ENCODE measurements at places on chromosomes 6 and 20. TPM values are rescaled to one million over a fixed set of nuclear protein-coding genes. Genes with fewer than 3 reads are reported as not detected.

Gene CRISP3
- not detected for total RNA-seq

Gene PPP1R10
- total RNA-seq, result 32.7 TPM

Gene IRF4
- total RNA-seq, result 0.34 TPM

Gene ENPP1
- total RNA-seq, result 1.9 TPM

Gene RIPPLY2
- total RNA-seq, result not detected

Gene C6orf132
- 1.9 TPM for total RNA-seq

Gene BFSP1
- 4.7 TPM for total RNA-seq

Gene OR2B6
- total RNA-seq, result not detected

Gene PRSS16
- total RNA-seq, result 4.0 TPM

Gene SEMG1
- total RNA-seq, result not detected

Gene HSPA1L
- 1.4 TPM for total RNA-seq

Gene NHSL1
- total RNA-seq, result 4.1 TPM

Gene OPRM1
- total RNA-seq, result not detected

Gene STK38
- total RNA-seq, result 19.3 TPM

Gene ZNF391
- total RNA-seq, result 0.35 TPM
